Activated naive CD4-positive, alpha-beta T cell treated with Interleukin-2 at 50 U/mL for 16 hours (primary cell): ENCODE measurements at places on chromosomes 16 and 17.

DNA sequence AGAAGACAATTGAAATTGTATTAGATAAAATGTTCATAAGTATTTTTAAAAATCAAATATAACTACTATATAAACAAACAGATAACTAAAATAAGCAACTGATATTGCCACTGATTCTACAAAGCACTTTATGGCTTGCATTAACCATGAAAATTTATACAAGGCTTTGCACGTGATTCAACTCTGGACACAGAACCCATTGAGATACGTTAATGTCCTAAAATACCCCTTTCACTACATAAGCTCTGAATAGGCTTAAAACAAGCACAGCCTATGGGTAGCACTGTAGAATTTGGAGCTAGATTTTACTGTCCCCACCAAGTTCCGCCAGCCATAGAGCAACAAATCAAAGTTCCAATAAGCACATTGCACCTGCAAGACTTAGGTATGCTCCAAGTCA lies 4.5 kb downstream of the ZNF652 start:
- no peak for DNase-seq

DNA sequence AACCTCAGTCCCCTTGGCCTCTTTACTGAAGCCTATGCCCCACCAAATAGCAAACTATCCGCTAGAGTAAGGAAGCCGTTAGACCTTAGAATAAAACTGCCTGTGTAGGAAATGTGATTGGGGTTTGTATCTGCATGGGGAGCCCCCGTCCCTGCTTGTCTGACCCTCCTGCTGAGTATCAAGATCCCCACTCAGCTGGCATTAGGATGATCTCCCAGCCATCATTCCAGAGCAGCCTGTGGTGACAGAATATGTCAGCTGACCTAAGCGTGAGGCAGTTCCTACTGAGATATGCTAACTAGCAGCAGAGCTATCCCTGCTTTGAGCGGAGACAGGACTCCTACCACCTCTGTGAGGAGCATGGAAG lies 645 bp upstream of the GFOD2 start:
- peak; percentile 6 for DNase-seq

GRCh38 chr16:27764869-27765675 lies 215.1 kb downstream of the KATNIP start:
- no peak for DNase-seq

- DNase-seq, result no peak
Measured at GRCh38 chr16:80274576-80275191, 266.1 kb upstream of the DYNLRB2 start.

GRCh38 chr17:28508211-28508724 lies 2.1 kb downstream of the FOXN1 start:
- no peak for DNase-seq

DNA sequence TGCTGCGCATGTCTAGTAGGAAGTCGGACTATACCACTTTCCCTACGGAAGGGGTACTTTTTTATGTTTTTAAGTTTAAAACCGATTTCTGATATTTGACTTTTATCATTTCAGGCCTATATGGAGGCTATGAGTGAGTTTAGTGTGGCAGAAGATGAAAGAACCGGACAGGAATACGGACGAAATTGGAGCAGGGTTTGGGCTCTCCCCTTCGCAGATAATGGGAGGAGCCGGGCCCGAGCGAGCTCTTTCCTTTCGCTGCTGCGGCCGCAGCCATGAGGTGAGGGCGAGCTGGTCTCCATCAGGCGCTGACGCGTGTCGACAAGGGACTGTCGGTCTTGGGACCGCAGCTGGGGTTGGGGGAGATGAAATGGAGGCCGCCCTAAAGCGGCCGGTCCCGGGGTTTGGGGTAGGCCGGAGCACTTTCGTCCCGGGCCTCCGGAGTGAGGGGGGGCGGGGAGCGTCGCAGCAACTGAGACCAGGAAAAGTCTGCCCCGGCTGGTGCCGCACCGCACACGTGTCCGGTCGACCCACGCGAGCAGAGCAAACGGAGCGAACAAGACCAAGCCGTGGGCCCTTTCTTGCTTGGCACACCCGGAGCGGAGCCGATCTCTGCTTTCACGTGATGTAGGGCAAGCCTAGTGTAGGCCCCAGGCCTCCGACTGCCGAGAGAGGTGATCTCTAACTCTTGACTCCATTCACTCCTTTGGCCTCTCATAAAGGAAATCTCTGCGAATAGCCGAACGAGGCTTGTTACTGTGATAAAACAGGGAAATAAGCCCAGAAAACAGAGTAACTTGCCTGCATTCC lies at the start of gene RPL19:
Gene RPL19, plus strand, starts transcription at position 214 of the 810 bp plus-strand sequence. Its CDS starts 62 bp downstream, at position 276.
- peak; percentile 82 for DNase-seq

- DNase-seq, result no peak
Measured at GRCh38 chr17:82134101-82134500, 36.1 kb upstream of the FASN start.

DNA sequence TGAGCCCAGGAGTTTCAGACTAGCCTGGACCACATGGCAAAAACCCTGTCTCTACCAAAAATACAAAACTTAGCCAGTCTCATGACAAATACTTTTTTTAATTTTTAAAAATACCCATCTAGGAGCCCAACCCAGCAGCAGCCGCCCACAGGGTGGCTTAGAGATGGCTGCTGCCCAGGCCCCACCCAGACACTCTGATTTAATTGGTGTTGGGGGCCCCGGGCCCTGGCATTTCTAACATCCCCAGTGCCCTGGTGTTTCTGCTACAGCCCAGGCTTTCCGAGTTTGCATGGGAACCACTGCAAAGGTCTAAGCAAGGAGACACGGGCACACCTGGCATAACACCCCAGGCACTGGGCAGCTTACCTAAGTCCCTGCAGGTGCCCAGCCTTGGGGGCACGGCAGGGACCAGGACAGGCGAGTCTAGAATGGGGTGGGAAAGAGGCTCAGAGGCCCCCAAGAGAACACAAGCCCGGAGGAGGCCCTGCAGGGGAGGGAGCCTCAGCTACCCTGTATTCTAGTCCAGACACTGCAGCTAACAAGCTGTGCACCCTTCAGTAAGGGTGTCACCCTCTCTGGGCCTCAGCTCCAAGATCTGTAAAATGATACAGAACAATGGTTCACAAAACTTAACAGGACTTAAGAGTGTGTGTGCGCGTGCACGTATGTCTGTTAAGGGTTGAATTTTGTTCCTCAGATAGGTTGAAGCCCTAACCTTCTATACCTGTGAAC lies 48.8 kb downstream of the RMI2 start:
- no peak for DNase-seq

DNA sequence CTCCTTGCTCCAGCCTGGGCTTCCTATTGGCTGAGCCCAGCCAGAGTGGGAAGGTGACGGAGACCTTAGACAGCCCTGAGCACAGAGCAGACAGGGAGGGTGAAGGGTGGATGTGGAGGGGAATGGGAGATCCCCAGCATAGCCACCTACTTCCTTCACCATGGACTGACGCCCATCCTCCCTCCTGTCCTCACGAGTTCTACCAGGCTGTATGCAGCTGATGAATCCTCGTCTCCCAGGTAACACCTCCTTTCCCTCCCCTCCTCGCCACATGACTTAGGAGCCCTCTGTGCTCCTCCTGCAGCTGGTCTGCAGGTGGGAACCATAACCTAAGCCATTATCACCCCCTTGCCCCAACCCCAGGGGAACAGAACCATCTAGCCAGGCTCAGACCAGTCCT lies 9.0 kb upstream of the CRHR1 start:
- DNase-seq, result no peak

DNA sequence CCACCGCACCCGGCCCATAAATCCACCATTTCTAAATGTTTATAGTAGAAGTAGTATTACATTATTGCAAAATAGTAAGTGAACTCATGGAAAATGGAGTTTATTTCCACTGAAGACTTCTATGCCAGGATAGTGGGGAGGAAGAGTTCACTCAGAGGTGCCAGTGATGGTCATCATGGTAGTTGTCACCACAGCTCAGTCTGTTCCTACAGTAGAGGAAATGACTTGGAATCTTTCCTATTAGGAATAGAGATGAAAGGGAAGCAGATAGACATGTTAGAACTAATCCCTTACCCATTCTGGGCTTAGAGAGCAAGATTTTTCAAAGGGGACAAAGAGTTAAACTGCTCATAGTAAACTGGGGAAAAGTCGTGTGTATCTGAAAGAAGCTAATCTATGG lies 20.1 kb downstream of the MRPL45 start:
- DNase-seq, result no peak

GRCh38 chr16:56810954-56811353 lies 54.1 kb upstream of the SLC12A3 start:
- no peak for DNase-seq
